ENCODE measurements at places on chromosomes 12 and 14.

GRCh38 chr14:71193663-71194062 lies 286.4 kb downstream of the PCNX1 start:
- DNase-seq, result no peak

- DNase-seq, result no peak
These were observed 137.0 kb upstream of the LMNTD1 start for GRCh38 chr12:25689996-25690501.

GRCh38 chr14:94052199-94052598 lies 26.1 kb downstream of the OTUB2 start:
- no peak for DNase-seq

- DNase-seq, result no peak
These were observed 51.4 kb downstream of the A2M start for GRCh38 chr12:9064201-9064814.

GRCh38 chr14:42734041-42734440 lies 1127.4 kb downstream of the LRFN5 start:
- no peak for DNase-seq

GRCh38 chr14:85178864-85179263 lies 351.1 kb upstream of the FLRT2 start:
- DNase-seq, result no peak

DNA sequence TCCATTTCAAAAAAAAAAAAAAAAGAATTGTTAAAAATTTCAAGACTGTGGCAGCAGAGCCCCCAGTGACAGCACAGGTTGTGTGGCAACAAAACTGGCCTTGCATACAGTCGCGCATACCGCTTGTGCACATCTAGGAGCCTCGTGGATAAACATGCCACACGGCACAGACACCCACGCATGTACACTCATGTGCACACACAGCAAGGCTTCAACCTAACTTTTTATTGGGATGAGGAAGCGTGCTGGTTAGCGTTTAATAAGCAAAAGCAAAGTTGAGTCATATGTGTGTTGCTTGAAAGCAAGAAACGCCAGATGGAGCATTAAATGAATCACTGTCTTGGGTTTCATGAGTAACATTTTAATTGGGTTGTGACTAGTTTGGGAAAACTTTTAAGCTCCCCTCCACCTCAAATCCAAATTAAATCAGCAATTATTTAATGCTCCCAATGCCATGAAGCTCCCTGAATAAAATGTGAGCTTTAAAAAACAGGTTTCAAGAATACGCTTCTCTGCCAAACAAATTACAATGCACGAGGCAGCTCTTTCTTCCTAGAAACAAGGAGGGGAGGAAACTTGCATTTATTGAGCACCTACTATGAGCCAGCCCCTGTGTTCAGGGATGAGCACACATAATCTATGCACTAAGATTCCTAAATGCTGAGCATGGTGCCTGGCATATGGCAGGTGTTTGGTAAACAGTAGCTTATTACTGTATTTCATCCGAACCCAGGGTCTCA lies 35.7 kb upstream of the EML1 start:
- DNase-seq, result peak; percentile 73

- DNase-seq, result no peak
These were observed 24.0 kb upstream of the GSG1 start for GRCh38 chr12:13127444-13127843.

DNA sequence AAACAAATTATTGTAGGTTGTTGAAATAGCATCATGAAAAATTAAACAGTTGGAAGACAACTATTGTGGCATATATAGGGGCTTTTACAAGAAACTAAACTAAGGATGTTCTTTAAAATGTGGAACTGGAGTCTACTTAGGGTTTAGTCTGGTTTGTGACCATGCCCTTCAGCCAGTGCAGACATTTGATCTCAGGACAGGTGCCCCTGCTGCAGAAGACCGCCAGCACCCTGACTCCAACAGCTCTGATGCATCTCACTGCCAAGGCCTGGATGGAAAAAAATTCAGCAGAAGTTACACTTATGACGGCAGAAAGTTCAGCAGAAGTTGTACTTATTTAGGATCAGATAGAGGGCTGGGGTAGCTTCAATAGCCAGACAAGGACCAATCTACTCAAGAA lies 51.5 kb downstream of the TMEM117 start:
- no peak for DNase-seq

DNA sequence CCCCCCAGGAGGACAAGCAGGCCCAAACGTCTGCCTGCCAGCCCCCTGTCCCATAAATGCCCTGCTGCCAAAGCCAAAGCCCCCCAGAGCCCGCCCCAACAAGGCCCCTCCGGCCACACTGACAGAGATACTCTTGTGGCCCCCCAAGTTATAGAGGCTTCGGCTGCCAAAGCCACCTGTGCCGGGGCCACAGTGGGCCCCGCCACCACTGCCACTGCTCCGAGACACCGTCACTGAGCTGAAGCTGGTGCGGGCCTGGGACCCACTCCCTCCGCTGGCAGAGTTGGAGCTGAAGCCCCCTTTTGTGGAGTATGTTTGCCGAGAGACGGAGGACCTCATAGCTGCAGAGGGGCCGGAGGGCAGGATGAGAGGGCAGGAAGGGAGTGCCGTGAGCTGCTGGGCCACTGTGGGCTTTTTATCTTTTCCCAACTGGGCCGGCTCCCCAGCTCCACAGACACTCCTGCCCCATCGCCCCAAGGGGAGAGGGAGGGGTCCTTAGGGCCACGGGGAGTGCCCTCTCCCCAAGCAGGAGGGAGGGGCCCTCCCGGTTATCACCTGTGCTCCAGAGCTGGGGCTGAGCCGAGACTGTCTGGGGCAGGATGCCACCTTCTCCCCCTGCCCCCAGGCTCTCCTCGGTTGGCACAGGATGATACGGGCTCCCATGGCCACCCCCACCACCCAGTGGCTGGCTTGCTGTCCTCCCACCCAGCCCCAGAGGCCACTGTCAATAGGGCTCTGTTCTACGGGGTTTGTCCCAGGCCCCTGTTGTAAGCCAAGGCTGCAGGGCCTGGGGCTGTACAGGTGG lies at the start of gene KRT79:
Gene KRT79 (minus strand): TSS at position 390 of the 805 bp plus-strand sequence. CDS start 51 bp downstream, at position 339.
- no peak for DNase-seq

DNA sequence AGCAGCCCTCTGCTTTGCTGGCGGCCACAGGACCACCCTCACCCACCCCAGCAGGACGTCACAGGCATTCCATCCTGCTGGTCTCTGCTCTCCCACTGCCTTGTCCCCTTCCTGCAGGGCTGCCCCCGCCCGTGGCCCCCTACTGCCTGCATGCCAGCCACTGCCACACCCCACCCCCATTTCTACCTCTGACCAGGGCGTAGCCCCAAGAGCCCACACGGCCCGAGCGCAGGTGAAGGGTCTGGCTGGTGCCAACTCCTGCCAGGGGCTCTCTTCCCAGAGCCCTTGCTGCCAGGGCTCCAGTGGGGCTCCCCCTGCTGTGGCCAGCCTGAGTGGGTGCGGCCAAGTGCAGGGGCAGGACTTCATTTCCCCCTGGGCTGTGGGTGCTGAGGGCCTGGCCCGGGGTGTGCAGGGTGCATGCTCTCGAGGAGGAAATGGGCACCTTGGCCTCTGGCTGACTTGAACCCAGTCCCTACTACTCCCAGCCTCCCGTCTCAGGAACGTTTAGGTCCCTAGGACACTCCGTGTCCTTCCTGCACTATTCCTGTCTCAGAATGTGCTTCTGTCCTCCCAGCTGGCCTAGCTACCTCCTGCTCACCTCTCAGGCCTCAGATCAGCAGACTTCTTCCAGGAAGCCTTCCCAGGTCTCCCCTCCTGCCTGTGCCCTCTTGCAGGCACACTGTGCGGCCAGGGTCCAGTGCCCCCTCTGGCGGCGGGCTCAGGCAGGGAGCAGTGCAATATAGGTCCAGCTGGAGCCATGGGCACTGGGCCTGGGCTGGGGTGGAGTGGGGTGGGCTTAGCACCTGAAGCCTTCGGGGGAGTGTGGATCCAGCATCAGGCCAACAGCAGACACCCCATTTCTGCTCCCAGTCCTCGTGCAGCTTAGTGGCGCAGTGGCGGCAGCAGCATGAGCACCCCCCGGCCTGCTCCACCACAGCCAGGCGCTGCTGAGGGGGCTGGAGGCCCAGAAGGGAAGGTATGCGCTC lies 1.4 kb downstream of the LBHD2 start:
- DNase-seq, result no peak

DNA sequence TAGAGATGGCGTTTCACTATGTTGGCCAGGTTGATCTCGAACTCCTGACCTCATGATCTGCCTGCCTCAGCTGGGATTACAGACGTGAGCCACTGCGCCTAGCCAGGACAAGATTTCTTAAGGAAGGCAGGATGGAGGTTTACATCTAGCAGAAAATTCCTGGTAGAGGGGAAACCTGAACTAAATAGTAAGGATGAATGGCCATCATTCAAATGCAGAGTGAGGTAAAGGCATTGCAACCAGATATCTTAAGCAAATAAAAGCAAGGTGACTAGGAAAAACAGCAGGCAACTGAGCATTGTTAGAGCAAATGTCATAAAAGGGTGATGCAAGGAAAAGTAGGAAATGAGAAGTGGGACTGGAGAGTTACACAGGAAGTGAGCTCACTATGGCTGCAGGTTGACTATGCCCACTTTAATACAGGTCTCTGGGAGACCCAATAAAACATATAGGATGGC lies 133.0 kb downstream of the SOX5 start:
- no peak for DNase-seq

DNA sequence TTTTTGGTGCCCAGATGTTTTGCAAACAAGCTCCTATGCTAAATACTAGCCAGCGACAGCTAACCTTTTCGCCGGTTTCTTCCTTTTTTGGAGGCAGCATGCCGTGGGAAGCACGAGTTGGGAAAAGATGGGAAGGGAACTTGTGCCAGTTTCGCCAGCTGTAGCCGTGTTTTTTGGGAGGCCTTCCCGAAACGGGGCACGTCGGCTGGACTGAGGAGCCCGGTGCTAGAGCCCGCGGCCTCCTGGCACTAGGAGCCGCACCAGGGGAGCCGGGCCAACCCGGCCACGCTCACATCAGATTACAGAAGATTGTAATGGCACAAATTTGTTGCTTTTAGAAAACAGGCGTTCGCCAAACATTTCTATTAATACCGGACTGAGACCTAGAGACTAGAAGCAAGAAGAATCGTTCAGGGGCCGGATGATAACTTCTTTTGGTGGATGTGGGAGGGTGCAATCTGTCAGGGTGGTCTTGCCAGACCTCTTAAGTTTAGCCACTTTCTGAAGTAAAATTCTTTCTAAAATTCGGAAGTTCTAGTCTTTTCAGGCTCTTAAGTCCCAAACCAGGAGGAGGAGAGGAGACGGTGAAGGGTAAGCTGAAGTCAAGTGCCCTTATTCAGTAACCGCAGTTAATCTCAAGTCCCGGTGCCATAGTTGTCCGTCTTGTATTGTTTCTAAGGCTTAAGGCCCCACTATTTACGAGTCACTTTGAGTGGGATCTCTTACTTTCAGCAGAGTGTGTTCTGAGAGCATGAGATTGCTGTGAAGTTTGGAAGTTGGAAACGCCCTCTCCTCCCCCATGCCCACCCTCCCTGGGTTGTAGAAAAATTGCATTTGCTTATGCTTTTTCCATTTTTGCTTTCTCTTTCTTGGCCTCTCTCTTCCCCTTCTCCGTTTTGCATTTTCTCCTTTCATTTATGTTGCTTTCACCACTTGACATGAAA lies 1.3 kb downstream of the RASSF3 start:
- DNase-seq, result no peak

All from RWPE2 (cell line).